Right ventricle myocardium superior (tissue), 1 donor: ENCODE measurements at places on chromosomes 4 and X.
A peak's percentile ranks its signal among the peaks of the same experiment; 100 is the strongest.

DNA sequence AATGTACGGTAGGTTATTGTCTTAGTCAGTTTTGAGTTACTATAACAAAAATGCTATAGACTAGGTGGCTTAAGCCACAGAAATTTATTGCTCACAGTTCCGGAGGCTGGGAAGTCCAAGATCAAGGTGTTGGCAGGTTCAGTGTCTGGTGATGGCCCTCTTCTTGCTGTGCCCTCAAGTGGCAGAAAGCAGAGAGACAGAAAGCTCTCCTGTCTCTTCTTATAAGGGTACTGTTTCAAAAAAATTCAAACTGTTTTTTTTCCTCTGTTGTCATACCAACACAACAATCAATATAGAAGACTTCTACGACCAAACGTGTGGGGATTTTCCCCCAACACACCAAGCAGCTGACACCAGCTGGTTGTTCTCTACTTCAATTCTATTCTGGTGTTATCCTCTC is 53.4 kb downstream of the ADGRG4 start:
- DNase-seq = no peak

DNA sequence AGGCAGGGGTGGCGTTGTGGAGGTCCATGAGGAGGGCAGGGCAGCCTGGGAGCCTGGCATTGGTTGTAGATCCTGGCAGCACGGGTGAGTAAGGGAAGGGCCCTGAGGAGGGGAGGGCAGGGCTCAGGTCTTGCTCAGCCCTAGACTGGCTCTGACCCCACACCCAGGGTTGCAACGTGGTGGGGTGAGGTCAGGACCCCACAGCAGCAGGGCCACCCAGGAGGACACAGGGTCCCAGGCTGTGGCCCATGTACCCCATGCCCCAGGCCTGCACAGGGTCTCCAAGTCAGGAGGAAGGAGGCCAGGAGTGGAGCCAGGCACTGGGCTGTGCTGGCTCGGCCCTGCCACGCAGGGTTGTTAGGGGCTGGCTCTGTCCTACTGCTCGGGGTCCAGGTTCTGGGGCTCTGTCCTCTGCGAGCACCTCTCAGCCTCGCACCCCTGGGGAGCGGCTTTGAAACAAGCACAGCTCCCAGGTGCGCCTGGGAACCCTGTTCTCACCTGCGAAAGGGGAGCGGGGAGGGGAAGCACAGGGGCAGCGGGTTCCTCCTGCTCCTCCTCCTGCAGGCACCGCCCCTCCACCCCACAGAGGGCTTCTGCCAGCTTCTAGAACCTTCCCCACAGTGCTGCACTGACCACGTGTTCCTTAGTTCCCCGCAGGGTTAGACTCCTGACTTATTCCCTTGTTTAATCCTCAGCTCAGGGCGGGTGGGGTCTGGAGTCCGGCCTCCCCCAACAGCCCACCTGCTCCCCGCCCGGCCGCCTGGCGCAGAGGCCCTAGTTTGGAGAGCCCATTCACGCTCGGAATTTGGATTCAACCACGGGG is 20.4 kb downstream of the MSANTD1 start:
- DNase-seq = peak; percentile 41

DNA sequence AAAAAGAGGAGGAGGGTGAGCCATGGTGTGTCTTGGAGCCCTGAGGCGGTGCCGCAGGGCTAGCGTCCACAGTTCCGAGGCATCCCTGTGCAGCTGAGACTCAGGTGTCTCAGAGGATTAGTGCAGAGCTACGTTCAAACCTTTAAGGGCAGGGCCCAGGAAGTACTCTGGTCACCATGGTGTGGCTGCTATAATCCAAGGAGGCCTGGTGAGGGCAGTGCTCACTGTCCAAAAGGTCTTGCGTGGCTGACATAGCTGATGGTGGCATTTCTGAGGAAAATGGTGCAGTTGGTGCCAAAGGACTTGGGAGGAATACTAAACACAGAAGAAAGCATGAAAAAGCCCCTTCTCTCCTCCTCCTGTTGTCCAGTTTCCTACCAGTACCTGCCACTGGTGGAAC is 146.9 kb downstream of the DCHS2 start:
- no peak for DNase-seq

DNA sequence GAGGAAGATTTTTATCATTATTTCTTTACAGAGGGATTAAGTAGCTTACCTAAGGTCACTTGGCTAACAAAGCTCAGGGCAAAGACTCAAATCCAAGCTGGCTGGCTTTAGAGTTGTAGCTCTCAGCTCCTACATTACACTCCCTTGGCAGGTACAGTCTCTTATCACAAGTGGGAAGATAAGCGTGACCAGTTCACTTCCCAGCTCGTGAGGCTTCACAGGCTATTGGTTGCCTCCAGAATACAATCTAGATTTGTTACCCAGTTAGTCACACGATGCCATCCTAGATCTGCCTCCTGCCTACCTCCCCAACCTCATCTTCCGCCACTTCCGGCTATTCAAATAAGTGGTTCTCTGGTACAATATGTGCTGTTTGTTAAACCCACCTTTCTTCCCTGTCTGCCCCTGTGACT is 3.7 kb downstream of the MMRN1 start:
- no peak for DNase-seq

DNA sequence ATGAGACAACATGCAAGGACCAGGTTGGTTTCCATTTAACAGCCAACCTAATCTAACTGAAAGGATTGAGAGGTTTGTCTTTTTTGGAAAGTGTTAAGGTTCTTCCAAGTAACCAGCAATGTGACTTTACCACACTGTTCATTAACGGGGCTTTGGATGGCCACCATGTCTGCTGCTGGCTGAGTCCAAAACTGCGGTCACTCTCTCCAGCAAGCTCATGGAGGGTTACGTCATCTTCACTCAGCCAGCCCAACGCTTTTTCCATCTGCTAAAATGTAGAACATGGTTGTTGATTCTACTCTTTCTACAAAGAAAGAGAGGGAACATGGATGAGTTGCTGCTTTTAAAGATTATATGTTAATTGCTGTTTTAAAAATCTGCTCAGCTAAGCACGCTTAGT is 11.0 kb downstream of the PKD2 start:
- DNase-seq = peak; percentile 51

GRCh38 chr4:38062776-38063097 is 102.5 kb downstream of the PTTG2 start:
- no peak for DNase-seq

- no peak for DNase-seq
Measured at GRCh38 chr4:184011826-184012380, 106.8 kb downstream of the STOX2 start.

DNA sequence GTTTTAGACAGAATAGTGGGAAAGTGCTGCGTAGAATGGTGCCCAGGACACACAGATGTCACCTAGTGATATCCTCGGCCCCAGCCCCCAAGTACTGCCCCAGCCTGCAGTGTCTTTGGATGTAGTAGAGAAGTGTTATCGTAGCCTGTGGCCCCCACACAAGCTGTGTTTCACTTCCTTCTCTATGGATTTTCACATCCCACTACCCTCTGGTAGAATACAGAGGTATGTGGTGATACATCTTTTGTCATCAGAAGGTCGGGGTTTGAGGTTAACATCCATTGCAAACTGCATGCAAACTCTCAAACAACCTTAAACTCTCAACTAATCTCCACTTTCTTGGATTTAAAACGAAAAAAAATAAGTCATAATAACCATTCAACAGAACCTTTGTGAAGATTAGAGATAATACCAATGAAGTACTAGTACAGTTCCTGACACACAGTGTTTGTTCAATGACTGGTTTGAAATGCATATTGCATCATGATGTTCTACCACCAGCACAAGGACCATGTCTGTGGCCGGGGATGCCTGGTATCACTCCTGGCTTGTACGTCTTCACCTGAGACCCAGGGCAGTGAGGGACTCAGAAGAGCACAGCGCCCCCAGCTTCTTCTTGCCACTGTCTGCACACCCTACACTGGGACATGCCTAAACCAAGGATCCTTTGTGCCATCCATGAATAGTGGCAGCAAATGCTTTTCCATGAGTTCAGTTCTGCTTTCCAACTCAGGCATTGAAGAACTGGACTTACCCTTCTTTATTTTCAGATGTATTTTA is 267.3 kb downstream of the DCTD start:
- no peak for DNase-seq

- no peak for DNase-seq
Measured at GRCh38 chrX:18017411-18017810, 156.3 kb upstream of the RAI2 start.

GRCh38 chr4:25892796-25893195 is 21.2 kb upstream of the SMIM20 start:
- peak; percentile 49 for DNase-seq

DNA sequence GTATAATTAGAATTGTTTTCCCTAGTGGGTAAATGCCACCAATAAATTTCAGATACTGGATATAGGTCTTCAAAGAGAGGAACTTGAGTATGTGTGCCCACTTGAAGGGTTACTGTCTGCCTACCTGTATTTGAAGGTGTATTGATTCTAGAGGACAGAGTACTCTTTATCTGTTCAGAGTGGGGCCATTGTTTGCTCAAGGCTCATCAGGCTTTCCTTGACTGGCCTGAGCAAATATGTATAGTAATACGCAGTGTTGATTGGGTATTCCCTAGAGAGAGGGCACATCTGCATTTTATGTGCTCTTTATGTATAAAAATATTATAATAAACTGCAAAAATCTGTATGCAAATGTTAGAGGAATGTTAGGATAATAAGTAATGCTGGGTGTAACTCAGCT is 23.7 kb downstream of the RP2 start:
- DNase-seq = no peak

- no peak for DNase-seq
Measured at GRCh38 chr4:121642292-121642691, 54.5 kb downstream of the ANXA5 start.

DNA sequence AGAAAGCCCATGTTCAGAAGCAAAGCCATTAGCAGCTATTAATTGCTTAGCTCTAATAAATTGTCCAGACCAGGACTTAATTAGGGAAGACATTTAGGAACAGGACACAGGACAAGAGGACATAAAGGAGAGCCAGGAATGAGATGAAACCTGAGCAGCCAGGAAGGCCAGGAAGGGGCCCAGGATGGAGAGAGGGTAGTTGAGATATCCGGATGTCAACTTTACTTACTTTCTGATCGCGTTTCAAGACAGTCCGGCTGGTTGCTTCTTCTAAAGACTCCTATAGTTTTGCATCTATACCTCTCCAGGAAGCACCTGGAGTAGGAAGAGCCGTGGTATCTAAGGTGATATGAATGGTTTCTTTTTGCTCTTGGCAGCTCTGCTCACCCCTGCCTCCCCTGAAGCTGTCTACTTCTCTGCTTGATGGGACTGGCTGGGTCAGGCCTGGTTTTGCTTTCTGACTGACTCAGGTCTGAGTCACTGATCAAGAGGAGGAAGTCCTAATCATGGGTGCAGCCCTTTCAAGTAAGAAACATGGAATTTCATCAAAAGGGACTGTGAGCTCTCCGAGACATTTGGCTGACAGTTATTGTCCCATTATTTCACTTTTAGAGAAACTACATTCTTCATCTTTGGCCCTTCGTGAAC is 733.3 kb downstream of the RPA4 start:
- no peak for DNase-seq

- DNase-seq = no peak
Measured at GRCh38 chr4:166941629-166942028, 292.7 kb downstream of the SPOCK3 start.

DNA sequence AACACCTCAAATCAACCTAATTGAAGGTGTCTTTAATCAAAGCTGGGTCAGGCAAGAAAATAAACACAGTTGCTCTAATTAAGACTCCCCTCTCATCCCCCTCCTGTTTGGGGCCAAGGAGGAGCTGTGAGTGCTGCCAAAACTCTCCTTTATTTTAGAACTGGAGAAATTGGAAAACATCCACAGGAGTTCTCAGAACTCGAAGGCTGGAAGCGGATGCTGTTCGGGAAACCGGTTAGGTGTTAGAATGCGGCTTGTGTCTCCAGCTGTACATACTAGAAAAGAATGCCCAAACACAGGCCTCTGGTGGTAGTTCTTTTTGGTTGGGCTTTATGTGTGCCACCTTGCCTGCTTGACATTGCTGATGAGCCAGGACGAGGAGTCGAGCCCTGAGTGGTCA is 118.2 kb downstream of the GPR143 start:
- DNase-seq = no peak

DNA sequence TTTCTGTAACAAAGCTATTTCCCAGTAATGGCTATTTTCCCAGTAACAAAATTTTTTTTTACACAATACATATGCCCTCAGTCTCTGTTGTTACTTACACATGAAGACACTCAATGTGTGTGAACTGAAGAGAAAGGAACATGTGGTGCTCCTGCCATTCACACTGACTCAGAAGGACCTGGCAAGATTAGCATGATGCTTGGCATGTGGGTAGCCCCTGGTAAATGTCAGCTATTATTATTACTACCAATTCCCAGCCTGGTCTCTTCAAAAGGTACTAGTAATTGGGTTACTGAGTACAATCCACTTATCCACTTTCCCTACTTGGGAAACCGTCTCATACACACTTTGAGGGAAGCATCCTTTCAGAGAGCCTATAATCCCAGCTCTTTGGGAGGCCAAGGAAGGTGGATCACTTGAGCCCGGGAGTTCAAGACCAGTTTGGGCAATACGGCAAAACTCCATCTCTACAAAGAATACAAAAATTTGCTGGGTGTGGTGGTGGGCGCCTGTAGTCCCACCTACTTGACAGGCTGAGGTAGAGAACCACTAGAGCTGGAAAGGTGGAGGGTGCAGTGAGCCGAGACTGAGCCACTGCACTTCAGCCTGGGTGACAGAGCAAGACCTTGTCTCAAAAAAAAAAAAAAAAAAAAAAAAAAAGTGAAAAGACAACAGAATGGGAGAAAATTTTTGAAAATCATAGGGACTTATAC is 14.6 kb downstream of the RBBP7 start:
- DNase-seq = no peak

DNA sequence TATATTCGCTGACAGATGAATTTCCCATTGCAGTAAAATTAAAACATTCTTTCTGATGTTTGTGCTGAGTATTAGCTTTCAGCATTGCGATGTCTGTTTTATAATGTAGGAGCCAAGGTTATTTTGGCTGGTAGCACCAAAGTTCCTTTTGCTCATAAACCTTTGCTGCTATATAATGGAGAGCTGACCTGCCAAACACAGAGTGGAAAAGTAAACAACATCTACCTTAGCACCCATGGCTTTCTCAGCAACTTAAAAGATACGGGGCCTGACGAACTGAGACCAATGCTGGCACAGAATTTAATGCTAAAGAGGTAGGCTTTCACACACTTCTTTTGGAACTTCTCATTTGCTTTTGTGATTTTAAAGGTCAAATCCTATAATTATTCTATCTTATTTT is 46.0 kb downstream of the WDR19 start:
- DNase-seq = no peak

DNA sequence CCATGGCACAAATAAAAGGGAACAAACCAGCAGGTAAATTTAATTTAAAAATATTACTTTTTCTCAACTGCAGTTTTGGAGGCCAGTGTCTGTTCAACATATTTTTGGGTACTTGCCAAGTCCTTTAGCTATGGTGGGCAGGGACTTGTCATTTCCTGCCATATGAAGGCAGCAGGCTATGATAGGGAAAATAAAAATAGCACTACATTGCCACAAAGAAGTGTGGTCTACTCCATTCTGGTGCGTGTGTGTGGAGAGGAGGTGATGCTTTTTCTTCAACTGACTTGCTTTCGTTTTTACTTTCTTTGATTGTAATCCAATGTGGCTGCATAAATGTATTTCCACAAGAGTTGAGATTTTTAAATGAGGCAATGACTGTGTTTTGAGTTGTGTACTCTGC is 17.2 kb downstream of the GPR174 start:
- no peak for DNase-seq
